Brain pericyte (primary cell): ENCODE measurements at places on chromosomes 1 and 21.

DNA sequence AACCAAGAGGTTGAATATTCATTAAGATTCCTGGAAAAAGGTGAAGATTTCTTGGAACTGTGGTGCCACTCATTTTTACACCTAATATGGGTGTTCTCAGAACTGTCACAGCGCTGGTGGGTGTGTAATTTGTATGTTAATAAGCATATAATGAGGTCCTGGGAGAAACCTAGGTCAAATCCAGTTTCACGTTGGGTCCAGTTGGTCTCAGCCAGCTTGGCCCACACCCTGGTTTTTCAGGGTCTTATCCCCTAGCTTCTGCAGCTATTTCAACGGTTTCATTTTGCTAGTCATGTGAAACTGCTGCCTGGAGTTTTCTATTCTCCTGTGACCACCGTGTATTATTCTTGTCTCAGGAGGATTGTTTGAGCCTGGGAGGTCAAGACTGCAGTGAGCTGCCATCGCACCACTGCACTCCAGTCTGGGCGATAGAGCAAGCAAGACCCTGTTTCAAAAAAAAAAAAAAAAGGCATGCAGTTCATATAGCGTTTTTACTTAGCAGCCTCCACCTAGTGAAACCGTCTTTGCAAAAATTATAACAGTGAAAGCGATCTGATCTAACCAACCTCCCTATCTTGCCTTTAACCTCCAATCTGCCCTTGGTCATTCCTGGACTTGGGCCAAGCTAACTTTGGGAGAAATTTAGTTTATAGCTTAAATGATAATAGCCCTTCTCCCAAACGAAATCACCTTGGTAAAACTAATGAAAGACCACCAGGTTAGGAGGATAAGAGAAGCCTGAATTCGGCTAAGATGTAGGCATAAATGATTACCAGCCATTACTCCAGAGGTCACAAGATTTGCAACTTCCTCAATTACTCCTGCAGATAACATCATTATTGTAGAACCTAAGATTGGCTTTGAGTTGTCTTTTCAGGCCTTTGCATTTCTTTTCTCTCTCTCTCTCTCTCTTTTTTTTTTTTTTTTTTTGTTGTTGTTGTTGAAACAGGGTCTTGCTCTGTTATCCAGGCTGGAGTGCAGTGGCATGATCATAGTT, 44.0 kb downstream of the PTAFR start:
- no peak for DNase-seq

DNA sequence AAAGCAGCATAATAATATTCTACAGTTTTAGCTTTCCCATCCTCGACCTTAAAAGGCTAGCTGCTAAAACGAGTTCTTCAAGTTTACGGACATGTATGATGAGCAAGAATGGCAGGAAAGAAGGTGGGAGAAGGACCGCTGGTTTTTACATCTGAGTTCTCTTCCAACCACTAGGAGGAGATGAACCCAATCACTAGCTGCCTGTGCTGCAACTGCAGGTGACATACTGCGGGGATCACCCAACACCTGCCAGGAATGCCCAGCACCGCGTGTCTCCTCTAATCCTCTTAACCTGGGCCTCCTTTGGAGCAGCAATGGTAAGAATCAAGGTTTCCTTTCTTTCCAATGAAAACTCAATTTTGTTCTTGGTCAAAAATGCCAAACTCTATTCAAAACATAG, 23.5 kb downstream of the TOR3A start:
- no peak for DNase-seq

DNA sequence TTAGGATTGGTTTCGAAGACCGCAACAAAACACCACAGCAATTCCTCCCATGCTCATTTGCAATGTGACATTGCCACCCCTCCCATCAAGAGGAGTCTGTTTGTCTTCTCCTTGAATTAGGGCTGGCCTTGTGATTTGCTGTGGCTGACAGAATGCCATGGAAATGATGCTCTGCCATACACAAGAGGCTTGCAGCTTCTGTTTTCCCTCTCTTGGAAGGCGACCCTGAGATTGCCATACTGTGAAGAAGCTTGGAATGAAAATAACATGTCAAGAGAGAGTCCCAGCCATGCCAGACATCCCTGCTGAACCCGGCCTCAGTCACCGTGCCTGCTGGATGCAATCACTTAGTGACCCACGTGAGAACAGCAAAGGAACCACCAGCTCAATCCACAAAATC, 212.4 kb downstream of the CRB1 start:
- no peak for DNase-seq

- DNase-seq = no peak
These were observed 5.0 kb downstream of the TAF5L start for GRCh38 chr1:229620876-229621275.

- DNase-seq = no peak
These were observed 113.1 kb downstream of the DNM3 start for GRCh38 chr1:171954361-171954760.
